ENCODE measurements at places on chromosomes 11 and 22. TPM values are rescaled to one million over a fixed set of nuclear protein-coding genes. Genes with fewer than 3 reads are reported as not detected.
A peak's percentile ranks its signal among the peaks of the same experiment; 100 is the strongest.

GRCh38 chr11:33899400-33900037 lies 7.6 kb upstream of the LMO2 start:
- peak; percentile 64 for DNase-seq
- H3K36me3 ChIP-seq = no peaks in the 10 kb centered on the region
- no peak overlapping the region for H3K27ac ChIP-seq
- H3K27me3 ChIP-seq = no peaks in the 10 kb centered on the region

GRCh38 chr11:114775875-114776621 lies 97.7 kb downstream of the NXPE2 start:
- no peaks in the 10 kb centered on the region for H3K4me1 ChIP-seq
- H3K27ac ChIP-seq = no peak overlapping the region
- H3K36me3 ChIP-seq = no peaks in the 10 kb centered on the region
- H3K4me3 ChIP-seq = no peak overlapping the region
- H3K27me3 ChIP-seq = no peaks in the 10 kb centered on the region
- DNase-seq = no peak

GRCh38 chr22:29772170-29772641 lies 5.0 kb downstream of the UQCR10 start:
- no peak overlapping the region for H3K4me3 ChIP-seq
- no peaks in the 10 kb centered on the region for H3K27me3 ChIP-seq
- no peak overlapping the region for H3K27ac ChIP-seq
- DNase-seq = peak; percentile 30

- H3K27me3 ChIP-seq = no peaks in the 10 kb centered on the region
- H3K4me3 ChIP-seq = no peak overlapping the region
- DNase-seq = no peak
These were observed 5.7 kb downstream of the PPARA start for GRCh38 chr22:46156031-46156430.

Gene CDPF1
- 11.2 TPM for total RNA-seq

All from colonic mucosa (tissue), 4 donors.